ENCODE measurements at places on chromosomes 13 and 19.

GRCh38 chr13:97809576-97809975 lies 143.9 kb upstream of the IPO5 start:
- no peak for DNase-seq

DNA sequence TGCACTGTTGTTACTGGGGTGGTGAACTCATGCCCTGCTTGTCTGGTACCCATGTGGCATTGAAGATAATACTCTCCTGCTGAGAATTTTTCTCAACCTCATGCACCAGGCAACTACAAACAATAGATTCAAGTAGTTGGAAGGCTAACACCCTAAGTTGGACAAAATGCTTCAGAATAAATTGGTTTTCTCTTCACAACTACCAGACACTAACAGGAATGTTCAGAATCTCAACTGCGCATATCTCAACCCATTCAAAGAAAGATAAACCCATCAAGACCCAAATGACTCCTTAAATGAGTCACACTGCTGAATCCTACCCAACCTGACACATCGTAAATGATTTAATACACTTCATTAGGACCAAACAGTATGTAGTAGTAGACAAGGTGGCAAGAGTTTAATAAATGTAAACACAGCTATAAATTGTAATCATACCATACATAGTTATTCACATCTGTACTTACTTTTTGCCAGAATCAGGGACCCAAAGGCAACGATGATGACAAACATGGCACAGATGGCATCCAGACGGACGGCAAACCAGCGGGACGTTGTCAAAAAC lies 227.4 kb downstream of the ABCC4 start:
- no peak for DNase-seq

- no peak for DNase-seq
Measured at GRCh38 chr13:19089315-19089714, 92.3 kb downstream of the TUBA3C start.

DNA sequence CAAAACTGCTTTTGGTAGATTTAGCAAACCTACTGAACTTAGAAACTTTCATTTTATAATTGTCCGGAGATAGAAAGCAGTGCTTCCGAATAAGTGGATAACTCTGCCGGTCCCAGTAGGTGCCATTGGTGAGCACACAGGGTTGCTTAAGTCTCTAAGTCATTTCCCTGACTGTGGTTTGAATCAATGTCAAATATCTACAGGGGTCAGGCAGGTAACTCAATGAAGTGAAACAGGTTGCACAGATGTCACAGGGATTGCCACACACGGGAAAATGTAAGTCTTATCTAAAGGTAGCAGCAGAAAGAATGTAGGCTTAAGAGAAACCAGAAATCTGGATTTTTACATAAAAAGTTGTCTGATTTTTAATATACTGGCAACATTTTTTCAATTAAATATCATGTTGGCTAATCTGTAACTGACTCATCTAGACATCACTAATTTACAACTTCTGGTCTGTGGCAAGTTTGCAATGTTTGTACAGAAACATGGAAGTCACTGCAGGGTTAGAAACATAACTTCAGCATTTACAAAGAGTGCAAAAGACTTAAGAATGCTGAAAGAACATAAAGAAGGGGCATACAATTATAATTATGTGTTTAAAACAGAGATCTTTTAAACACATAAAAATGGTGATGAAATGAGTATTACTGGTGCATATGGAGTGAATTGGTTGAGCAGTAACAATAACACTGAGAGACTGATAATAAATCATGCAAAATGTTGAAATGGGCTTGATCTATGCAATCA lies 14.3 kb upstream of the LRRC63 start:
- no peak for DNase-seq

DNA sequence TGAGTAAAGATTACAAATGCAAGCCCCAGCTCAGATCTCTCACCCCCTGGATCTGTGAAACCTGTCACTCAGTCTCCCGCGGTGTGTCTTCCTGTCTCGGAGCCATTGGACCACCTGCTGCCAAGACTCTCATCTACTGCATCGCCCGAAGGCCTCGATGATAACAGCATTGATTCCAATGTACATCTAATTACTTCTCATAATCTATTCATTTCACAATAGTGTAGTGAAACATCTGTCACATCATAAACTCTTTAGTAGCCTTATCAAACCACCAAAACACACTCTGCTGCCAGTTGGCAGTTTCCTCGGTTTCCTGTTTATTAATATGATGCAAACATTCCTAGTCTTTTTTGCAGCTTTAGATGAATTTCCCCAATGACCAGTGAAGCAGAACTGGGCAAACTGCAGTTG lies 220.3 kb downstream of the POU4F1 start:
- no peak for DNase-seq

DNA sequence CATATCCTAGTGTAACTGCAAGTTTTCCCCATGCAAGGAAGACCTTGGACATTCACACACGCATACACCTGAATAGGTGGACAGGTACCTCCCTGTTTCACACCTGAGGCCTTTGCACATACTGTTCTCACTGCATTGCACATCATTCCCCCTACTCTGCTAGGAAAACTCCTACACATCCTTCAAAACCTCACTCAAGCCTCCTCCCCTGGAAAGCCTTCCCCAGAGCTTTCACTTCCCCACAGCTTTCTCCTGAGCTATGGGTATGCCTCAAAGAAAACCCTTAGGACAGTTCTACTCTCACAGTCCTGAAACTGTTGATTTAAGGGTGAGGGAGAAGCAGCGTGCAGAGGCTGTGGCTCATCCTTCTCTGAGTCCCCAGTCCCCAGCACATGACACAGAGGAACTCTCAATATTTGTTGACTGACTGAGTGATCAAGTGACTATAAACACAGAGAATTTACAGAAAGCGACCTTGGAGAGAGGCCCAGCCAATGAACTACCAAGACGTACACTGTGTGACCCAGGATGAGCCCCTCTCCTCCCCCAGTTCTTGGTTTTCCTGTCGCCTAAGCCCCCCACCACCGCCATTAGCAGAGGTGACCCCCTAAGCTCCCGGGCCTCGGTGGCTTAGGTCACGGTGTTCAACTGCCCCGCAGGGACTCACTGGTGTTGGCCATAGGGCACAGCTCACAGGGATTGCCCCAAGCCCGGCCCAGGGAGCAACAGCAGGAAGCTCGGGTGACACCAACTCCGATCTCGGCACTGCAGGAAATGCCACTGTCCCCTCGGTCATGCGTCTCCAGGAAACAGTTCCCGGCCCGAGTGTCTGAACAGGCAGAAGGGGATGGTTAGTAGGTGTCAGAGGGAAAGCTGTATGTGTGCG lies 40.6 kb downstream of the FBN3 start:
- no peak for DNase-seq

DNA sequence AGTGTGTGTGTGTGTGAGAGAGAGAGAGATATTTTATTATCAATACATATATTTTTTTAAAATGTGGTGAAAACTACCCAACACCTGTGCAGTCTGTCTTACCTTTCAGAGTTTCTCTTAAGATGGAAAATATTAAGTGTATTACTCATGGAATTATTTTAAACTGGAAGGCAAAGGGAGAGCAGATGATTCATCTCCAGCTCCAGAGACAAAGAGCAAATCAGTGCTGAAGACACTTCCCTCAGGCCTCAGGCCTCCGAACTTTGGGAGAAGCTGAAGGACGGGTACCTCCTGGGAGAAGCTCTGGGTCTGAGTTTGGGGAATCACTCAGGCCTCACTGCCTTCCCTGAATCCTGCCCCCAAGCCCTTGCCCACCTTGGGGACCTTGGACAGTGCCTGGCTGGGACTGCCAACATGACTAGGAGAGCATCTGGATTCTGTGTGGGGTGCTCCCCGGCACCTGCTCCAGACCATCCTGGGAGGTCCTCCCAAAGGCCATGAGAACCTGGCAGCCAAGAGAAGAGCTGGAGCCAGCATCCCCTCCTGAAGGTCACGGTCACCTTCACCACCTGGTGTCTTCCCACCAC lies 170.4 kb upstream of the UBL3 start:
- DNase-seq = no peak

- no peak for DNase-seq
Measured at GRCh38 chr13:112696869-112697465, 7.1 kb downstream of the ATP11A start.
